ENCODE measurements at places on chromosomes 5 and 9.

DNA sequence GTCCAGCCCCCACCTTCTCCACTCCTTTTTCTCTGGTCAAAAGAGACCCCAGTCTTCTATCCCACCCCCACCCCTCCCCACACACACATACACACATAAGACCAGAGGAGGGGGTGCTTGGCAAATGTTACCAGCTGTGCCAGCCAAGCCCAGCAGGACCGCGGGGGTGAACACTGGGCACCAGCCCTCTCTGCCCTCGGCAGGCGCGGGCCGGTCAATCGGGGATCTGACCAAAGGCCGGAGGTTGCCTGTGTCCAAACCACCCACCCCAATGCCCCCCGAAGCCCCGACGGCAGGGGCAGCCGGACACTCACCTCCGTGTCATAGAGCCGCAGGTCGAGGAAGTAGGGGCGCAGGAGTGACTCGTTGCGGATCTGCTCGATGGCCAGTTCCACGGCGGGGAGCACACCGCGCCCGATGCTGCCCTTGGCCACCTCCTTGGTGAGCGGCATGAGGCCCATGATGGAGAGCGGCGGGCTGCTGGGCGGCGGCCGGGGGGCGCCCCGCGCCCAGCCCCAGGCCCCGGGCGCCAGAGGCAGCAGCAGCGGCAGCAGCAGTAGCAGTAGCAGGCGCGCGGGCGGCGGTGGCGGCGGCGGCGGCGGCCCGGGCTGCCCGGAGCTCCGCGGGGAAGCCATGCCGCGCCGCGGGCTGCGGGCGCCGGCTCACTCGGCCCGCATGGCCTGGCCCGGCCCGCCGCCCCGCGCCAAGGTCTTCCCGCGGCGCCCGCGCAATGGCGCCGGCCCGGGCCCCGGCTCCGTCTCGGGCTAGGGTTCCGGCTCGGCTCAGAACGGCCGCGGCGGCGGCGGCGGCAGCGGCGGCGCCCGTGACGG is 417 bp downstream of the GABBR2 start:
- no peak for DNase-seq

DNA sequence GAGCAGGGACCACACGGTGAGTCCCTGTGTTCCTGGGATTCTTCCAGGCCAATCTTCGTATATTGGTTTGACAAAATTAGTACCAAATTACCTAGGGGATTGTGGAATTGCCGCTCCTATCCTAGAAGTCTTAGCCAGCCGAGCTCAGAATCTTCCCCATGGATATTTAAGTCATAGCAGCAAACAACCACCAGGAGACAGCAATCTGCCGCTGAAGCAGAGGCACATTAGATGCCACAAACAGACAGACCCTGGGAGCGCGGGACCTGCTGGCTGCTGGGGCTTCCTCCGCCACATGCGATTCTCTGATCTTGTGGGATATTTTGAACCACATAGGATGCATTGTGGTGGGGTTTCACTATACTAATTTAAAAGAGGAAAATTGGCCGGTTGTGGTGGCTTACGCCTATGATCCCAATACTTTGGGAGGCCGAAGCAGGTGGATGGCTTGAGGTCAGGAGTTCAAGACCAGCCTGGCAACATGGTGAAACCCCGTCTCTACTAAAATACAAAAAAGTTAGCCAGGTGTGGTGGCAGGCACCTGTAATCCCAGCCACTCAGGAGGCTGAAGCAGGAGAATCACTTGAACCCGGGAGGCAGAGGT is 31.7 kb upstream of the ZBTB43 start:
- no peak for DNase-seq

DNA sequence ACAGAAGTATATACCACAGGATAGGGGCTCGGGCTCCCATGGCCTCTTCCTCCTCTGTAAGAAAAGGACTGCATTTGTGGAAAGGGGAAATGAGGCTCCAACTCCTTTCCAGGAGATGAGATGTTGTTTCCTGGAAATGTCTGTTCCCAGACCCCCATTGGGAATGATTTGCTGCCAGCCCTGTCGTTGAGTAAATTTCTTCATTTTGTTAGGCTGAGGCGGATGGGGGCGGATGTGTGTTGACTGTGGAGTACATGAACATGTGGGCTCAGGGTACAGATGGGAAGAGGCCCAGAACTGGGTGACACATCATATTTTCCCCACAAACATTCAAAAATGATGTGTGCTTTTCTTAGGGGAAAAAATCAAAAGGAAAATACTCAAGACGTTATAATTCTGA is 28.8 kb upstream of the TNFAIP8 start:
- no peak for DNase-seq

GRCh38 chr9:691825-692400 is 149.6 kb upstream of the DMRT1 start:
- DNase-seq: no peak

GRCh38 chr9:35749515-35750255 is 598 bp downstream of the RGP1 start:
- DNase-seq: no peak

- DNase-seq: no peak
These were observed 153.0 kb upstream of the COL5A1 start for GRCh38 chr9:134488331-134489280.

GRCh38 chr9:28207657-28208056 is 634.4 kb upstream of the C9orf72 start:
- no peak for DNase-seq

DNA sequence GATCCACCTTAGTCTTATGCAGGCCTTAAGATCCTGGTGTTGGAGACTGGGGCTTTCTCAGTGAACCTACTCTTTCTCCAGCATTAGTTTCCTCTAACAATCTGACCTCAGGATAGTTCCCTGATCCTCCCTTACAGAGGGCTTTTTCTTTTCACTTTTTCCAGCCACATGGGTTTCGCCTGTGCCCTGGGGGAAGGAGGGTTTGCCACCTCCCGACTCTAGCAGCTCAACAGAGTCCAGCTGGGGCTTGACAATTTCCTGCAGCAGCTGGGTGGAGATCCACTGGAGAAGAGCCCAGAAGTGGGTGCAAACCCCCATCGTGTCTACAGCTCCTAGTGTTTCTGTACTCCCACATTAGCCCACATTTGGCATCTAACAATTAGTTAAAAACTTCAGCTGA is 7.6 kb upstream of the TMEM252 start:
- no peak for DNase-seq

- DNase-seq: no peak
These were observed 23.2 kb downstream of the GAPVD1 start for GRCh38 chr9:125284855-125285254.

- no peak for DNase-seq
These were observed 35.4 kb upstream of the GNPDA1 start for GRCh38 chr5:142048272-142048671.

- no peak for DNase-seq
These were observed 220.1 kb downstream of the ANXA1 start for GRCh38 chr9:73371801-73372200.

DNA sequence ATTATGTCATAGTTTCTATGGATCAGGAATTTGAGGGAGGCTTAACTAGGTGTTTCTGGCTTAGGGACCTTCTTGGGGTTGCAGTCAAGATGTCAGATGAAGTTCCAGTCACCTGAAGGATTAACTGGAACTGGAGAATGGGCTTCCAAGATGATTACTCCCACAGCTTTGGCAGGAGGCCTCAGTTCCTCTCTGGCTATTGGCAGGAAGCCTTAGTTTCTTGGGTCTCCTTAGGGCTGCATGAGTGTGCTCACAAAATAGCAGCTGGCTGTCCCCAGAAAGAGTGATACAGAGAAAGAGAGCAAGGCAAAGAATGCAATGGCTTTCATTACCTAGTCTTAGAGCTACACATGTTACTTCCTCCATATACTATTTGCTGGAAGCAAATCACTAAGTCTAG is 138.1 kb upstream of the TLE4 start:
- DNase-seq: no peak

- no peak for DNase-seq
These were observed 3.0 kb upstream of the HRCT1 start for GRCh38 chr9:35903049-35903448.

GRCh38 chr9:98644011-98644410 is 64.7 kb downstream of the GABBR2 start:
- DNase-seq: no peak

GRCh38 chr9:96317335-96317980 is 15.5 kb upstream of the HSD17B3 start:
- no peak for DNase-seq

GRCh38 chr9:97394881-97395280 is 17.0 kb upstream of the TDRD7 start:
- DNase-seq: no peak

- DNase-seq: no peak
These were observed 195.8 kb downstream of the EFNA5 start for GRCh38 chr5:107474716-107475489.

DNA sequence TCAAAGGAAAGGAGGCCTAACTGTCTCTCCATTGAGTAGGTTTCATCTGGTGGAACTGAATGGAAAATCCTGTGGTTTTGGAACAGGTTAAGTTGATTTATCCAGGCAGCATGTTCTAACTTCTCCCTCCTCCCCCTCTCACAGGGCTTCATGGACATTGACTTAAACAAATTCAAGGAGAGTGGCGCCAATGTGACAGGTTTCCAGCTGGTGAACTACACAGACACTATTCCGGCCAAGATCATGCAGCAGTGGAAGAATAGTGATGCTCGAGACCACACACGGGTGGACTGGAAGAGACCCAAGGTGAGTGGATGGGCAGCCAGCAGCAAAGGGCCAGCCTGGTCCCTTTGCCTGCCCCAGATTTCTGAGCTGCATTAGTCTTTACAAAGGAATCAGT is 183.9 kb downstream of the GRIA1 start:
- DNase-seq: no peak

GRCh38 chr5:142253938-142254337 is 70.9 kb downstream of the SPRY4 start:
- no peak for DNase-seq

DNA sequence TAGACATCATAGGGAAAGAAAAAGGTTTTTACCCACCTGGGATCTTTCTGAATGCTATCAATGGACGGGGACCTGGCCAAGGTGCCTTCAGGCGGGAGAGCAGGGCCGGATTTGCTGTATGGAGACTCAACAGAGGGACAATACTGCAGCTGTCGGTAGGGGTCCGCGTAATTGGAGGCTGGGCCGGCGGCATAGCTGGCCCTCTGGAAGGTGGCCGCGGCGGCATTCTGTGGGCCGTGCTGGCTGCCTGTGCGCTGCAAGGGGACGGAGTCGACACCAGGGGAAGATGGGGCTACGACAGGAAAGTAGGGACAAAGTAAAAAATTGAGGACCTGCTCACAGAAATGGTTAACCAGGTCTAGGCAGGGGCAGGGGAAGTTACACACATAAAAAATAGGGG is 557.9 kb downstream of the CTNND2 start:
- DNase-seq: no peak

DNA sequence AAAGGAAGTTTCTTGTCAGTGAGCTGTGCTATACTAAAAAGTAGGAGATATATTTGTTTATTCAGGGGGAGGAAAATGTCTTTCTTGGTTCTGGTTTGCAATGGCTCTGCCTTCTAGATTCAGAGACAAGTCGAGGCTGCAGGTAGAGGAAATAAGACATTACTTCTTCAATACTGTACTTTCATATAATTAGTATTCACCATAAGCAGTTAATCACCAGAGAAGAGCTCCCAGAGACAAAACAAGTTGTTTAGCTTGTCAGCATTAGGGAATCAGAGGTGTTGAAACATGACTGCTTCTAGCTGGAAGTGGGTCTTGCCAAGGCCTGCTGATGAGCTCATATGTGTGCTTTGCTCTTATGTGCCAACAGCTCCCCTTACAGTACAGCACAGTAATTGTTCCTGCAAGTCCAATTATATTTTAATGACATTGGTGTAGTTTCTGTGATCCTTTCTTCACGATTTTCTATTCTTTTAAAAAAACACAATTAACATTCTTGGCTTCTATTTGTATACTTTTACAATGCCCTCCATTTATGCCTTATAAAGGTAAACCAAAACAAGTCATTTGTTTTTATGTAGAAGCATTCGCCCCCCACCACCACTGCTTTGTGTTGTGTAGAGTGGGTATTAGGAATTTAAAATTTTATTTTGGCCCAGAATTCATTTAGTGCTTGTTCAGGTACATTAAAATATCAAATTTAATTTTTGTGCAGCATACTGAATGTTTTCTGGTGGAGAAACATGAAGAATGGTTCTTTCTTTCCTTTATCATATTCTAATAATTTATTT is 112.2 kb downstream of the RPS23 start:
- DNase-seq: peak; percentile 17

DNA sequence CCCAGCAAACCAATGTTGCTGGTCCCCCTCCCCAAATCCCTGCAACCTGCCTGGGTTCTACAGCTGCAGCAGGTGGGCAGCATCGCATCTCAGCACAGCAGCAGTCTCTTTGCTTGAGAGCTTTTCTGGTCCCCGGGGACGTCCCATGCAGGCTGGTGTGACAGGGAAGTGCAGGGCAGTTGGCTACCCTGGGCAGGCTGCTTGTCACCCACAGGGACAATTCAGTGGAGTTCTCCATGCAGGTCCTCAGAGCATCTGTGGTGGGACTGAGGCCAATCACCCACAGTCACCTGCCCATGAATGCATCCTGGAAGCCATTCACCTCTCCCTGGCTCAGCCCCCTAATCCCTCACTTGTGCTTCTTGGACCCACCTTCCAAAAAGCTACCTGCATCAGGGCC is 43.9 kb upstream of the SEMA4D start:
- DNase-seq: no peak

- DNase-seq: no peak
These were observed 627.1 kb upstream of the WWC1 start for GRCh38 chr5:167664222-167664804.

DNA sequence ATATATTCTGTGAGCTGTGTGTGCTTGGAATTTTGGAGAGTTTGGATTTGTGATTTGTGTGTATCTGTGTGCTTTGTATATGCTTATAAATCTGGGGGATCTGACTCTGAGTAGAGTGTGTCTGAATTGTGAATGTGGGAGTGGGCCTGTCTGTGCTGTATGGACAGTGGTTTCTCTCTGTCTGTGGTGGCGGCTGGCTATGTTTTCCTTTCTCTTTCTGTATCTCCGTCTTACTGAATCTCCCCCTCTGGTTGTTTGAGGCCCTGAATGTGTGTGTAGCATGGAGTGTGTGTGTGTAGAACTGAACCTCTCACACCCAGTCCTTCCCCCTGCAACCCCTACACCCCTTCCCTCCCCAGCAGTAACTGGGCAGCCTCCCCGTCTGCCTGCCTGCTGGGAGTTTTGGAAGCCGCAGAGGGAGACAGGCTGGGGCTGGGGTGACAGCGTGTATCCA is 4.7 kb downstream of the CXXC5 start:
- no peak for DNase-seq

DNA sequence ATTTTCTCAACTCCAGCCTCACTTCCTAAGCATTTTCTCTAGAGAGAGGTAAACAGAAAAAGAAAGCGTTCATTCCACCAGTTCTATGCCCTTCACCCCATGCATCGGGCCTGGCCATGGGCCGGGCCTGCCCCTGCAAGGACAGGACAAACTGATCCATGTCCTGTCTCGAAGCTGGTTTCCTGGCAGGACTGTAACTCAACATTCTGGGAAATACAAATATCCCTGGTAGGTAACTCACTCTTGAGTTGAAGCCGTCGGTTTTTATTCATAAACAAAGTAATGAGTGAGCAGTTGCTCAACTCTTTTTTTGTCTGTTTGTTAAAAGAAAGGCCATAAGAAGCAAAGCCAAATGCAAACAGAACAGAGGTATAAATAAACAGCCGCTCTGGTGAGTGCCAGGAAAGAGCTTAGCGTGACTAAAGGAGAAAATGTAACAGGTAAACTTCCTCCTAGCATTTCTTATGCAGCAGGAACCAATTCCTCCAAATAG is 64.4 kb upstream of the DNAH5 start:
- no peak for DNase-seq

- no peak for DNase-seq
These were observed 44.2 kb downstream of the SARDH start for GRCh38 chr9:133693703-133694529.

GRCh38 chr5:140215276-140215675 is 40.3 kb downstream of the CYSTM1 start:
- no peak for DNase-seq

Data from activated CD4-positive, alpha-beta T cell treated with anti-CD3 and anti-CD28 coated beads, Interleukin-2, amount 50 U/mL, for 24 hours (primary cell).